ENCODE measurements at places on chromosomes 11 and 22.
A peak's percentile ranks its signal among the peaks of the same experiment; 100 is the strongest.

- no peak for DNase-seq
These were observed 965.7 kb upstream of the FAT3 start for GRCh38 chr11:91258876-91259275.

- DNase-seq = no peak
These were observed 105.4 kb downstream of the CASP12 start for GRCh38 chr11:104792861-104793260.

- no peak for DNase-seq
These were observed 9.9 kb downstream of the ADAMTS15 start for GRCh38 chr11:130458410-130458729.

DNA sequence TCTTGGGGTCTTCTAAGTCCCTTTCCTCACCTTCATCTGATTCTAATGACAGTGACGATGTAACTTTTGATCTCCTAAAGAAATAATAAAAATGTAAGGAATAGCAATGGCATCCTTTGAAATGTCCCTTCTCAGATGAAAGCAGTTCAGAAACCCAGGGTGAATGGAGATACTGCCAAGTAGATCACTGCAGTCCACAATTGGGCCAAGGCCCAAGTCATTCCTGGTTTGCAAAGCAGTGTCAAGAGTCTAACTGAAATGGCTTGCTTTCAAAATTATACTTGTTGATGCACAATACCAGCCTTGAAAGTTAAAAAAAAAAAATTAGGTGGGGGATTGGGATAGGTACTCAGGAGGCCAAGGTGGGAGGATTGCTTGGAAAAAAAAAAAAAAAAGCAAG is 20.4 kb downstream of the ASCC2 start:
- DNase-seq = no peak

GRCh38 chr11:1534682-1535081 is 37.4 kb downstream of the DUSP8 start:
- DNase-seq = no peak

GRCh38 chr11:102295045-102295444 is 22.2 kb upstream of the BIRC3 start:
- DNase-seq = no peak

DNA sequence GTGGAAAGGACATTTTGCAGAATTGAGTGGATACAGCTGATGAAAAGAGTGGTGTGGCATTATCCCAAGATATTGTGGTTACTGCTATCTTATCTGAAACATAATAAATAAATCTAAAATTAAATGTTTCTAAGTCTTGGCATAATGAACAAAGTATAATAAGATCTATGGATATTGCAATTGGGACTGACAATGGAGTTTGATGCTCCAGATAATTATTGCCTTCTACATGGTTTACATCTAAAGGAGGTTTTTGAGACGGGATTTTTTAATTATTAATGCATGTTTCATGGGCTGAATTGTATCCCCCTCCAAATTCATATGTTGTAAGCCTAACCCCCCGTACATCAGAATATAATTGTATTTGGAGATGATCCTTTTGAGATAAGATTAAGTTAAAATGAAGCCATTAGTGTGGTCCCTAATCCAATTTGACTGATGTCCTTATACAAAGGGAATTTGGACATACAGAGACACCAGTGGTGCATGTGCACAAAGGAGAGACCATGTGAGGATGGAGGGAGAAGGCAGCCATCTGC is 198.5 kb downstream of the MSANTD4 start:
- DNase-seq = no peak

- DNase-seq = peak; percentile 32
These were observed 10.0 kb upstream of the MMP1 start for GRCh38 chr11:102807921-102808320.

GRCh38 chr22:29106839-29107238 is 34.0 kb downstream of the KREMEN1 start:
- no peak for DNase-seq

- peak; percentile 33 for DNase-seq
These were observed 16.1 kb upstream of the TPP1 start for GRCh38 chr11:6635082-6635932.

GRCh38 chr11:108559904-108560303 is 33.7 kb downstream of the EXPH5 start:
- peak; percentile 75 for DNase-seq

DNA sequence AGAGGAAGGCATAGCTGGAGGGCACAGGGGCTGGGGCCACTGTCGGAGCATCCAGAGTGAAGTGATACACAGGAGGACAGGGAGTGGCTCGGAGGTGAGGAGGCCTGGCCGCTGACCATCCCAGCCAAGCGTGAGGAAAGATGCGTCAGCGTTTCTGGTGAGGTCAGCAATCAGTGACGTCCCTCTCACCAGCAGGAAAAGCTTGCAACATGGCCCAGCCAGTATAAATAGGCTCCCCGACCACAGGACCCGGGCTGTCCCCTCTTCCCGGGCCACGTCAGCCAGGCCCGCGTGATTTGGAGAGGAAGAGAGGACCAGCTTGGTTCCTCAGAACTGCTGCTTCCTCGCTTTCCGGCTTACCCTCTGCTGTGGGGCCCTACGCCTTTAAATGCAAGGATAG is 4.2 kb upstream of the OSM start:
- peak; percentile 60 for DNase-seq

- DNase-seq = no peak
These were observed 61.1 kb downstream of the CHRDL2 start for GRCh38 chr11:74670171-74670570.

DNA sequence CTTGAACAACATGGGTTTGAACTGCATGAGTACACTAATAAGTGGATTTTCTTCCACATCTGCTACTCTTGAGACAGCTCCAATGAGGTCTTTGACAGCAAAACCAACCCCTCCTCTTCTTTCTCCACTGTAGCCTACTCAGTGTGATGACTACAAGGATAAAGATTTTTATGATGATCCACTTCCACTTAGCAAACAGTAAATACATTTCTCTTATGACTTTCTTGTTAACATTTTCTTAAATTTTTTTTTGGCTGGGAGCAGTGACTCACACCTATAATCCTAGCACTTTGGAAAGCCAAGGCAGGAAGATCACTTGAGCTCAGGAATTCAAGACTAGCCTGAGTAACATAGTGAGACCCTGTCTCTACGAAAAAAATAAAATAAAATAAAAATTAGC is 9.9 kb upstream of the EIF4G2 start:
- peak; percentile 39 for DNase-seq

- DNase-seq = no peak
These were observed 842.7 kb upstream of the CCDC90B start for GRCh38 chr11:84128840-84129239.

All from astrocyte of the spinal cord (primary cell).